ENCODE measurements at places on chromosomes 5 and 9.

- DNase-seq: no peak
These were observed 208.5 kb downstream of the TMEM161B start for GRCh38 chr5:88060194-88060593.

DNA sequence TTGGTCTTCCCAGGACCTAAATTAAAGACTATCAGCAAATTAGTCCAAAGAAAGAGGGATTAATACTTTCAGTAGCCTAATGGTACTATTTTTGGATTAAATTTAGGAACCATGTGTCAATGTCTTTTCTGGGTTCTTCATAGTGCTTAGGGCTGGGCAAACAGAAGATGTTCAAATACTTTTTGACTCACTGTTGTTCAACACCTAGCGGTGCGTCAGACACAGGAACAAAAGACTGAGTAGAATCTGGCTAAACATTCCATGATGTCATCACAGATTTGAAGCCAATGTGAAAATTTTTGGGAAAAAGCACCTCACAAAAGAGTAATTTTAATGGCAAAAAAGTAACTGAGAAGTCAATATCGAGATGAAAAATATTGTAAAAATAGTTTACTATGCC, 544.4 kb downstream of the EFNA5 start:
- DNase-seq: no peak

GRCh38 chr9:127735530-127736185, 564 bp upstream of the TOR2A start:
- DNase-seq: no peak

GRCh38 chr5:179270581-179271427, 74.5 kb downstream of the ADAMTS2 start:
- no peak for DNase-seq

DNA sequence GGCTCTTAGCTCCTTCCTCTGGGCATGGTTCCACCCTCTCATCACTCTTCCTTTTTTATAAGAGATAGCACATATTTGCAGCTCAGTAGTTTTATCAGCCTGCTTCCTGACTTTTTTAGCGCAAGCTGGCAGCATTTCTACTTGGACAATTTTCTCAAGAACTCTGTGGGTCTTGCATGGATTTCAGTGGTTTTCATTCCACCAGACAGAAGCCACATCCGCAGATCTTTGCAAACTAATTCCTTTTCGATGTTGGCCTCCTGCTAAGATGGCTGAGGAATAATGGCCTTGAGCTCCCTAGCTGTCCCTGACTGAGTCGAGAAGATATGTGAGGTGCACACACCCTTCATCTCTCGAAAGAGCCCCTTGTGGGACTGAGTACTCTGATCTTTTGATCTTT, 49.5 kb downstream of the GALNT12 start:
- no peak for DNase-seq

GRCh38 chr5:170181902-170182301, 50.9 kb upstream of the C5orf58 start:
- no peak for DNase-seq

DNA sequence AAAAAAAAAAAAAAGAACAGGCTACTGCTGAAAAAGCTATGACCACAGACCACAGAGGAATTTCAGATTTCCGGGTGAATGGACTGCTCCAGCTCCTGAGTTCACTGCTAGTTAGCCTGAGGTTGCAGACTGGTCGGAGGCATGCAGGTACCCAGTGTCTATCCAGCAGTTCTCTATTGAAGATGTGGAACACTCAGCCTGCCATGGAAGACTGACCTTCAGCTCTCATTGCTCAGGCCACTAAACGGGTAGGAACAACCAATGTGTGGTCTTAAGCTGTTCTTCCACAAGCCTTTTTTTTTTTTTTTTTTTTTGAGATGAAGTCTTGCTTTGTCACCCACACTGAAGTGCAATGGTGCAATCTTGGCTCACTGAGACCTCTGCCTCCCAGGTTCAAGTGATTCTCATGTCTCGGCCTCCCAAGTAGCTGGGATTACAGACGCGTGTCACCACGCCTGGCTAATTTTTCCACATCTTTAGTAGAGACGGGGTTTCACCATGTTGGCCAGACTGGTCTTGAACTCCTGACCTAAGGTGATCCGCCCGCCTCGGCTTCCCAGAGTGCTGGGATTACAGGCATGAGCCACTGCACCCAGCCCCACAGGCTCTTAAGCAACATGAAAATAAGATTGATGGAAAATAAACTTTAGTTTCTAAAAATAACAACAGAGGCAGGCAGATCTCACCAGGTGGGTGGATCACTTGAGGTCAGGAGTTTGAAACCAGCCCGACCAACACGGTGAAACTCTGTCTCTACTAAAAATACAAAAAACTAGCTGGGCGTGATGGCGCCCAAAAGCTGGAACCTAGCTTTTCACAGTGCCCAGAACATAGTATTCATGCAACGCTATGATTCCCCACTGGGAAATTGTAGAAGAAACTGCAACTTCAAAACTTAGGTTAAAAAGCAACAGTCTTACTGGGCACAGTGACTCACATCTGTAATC, 20.0 kb upstream of the NPM1 start:
- no peak for DNase-seq

- peak; percentile 99 for DNase-seq
These were observed 25.9 kb upstream of the UNC5A start for GRCh38 chr5:176784218-176785165.

DNA sequence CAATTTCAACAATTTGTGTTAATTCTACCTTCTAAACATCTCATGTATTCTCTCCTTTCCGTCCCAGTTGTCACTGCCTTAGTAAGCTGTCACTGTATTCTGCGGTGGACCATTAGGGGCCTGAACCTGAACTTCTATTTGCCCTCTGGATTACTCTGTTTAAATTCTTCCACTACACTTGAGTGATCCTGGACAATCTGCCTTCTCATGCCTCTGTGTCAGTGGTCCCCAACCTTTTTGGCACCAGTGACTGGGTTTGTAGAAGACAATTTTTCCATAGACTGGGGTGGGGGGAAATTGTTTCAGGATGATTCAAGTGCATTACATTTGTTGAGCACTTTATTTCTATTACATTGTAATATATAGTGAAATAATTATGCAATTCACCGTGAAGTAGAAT, 1157.6 kb upstream of the SEMA6A start:
- no peak for DNase-seq

DNA sequence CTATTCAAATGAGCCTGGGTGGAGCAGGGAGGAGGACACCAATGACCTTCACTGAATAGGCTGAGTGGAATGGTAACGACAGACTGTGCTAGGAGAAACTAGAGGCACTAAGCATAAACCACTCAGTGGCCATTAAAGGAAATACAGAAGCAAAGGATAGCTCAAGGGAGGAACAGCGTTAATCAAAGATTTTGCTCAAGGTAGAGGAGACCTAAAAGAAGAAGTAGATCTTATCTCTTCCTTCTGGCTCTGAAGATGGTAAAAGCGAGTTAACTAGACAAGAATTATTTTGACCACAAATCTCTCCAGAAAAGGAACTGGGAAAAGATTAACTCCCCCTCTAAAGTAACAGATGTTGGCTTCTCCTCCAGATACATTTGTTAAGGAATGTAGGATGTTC, 299.6 kb downstream of the EPB41L4A start:
- DNase-seq: no peak

DNA sequence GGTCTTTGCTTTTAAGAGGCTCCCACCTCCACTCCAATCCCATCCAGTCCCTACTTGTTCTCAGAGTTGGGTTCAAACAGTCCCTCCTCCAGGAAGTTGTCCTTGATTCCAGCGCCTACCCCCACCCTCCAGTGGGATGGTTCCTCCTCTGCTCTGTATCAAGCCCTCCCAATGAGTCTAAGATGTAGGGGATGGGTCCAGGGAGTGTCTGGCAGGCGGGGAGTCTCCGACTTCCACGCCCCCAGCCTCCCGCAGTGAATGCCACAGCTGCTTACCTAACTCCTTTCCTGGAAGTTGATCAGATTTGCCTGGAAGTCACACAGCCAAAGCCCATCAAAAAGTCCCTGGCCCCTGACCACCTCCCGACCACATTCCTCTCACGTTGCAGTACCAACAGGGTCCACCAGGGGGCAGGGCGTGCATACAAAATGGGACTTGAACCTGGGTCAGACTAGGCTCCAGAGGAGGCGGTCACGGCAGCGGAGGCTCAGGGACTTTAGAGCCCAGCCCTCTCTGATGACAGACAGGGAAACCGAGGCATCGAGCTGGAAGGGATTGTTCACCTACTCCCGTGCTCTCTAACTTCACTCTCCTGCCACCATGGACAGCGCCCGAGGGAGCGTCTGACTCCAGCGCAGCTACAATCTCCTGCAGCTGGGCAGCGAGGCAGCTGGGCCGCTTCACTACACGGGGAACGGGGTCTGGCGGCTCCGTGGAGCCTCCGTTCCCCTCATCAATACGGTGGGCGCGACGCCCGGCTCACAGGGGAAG, 25.0 kb upstream of the TDRD7 start:
- peak; percentile 85 for DNase-seq

- peak; percentile 83 for DNase-seq
These were observed 980 bp downstream of the COL5A1 start for GRCh38 chr9:134642385-134643181.

DNA sequence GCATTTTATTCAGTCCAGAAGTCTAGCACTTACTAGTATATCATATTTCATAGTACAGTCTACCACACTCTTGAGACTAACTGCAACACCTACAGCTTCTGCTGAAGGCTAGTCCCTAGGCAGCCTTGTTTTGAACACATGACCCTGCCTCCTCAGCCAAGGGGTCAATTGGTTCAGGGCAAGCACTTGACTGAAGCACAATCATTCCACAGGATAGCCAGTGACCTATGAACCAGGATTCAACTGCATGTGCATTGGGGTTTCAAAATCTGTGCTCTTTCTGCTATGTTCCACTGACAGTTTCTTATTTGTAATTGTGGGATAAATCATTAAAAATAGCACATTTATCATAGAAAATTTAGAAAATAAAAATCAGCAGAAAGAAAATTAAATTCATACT, 186.8 kb downstream of the TMEM161B start:
- no peak for DNase-seq

- peak; percentile 51 for DNase-seq
These were observed 44.4 kb upstream of the SMAD5 start for GRCh38 chr5:136087961-136088871.

GRCh38 chr5:160269017-160269416, 39.7 kb downstream of the FABP6 start:
- DNase-seq: peak; percentile 53

GRCh38 chr5:142239394-142240159, 85.2 kb downstream of the SPRY4 start:
- peak; percentile 38 for DNase-seq

- DNase-seq: no peak
These were observed 87.1 kb downstream of the ADRB2 start for GRCh38 chr5:148913493-148913892.

- DNase-seq: peak; percentile 89
These were observed 188.8 kb downstream of the FBN2 start for GRCh38 chr5:128349044-128349858.

DNA sequence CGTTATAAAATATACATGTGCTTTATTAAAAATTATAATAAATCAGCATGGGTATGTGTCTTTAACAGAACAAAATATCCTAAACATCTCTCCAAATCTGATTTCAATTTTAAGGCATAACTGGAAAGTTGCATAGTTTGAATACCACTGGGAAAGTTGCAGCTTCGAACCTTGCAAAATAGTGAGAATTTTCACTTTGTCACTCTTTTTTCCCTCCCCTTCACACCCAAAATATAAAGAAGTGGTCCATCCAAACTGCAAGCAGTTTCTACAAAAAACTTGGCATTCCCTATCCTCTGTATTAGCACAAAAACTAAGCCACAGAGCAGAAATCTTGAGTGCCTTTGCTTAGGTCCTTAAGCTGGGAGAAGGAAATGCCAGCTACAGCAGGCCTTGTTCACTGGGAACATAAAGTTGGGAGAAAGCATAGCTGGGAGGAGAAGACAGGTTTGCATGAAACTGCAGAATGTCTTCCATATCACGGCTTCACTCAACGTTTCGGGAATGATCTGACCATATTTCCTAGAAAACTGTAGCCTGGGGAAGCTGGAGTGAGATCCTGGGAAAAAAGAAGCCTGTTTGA, 400.3 kb downstream of the EBF1 start:
- no peak for DNase-seq

DNA sequence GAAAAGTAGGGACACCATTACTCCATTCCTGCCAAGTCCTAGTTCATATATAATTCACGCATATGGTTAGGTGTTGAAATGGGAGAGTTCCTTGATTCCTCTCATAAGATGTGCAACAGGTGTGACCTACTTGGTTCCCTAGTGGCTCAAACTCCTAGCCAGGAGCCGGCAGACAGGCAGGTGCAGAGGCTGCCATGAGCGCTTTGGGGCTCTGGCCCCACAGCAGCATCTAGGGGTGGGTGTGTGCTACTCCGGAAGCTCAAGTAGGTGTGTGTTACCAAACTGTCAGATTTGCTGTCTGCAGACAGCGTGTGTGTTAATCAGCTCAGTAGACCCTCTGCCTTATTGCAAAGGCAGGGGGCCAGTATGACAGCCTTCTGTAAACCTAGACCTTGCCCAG, 1652.4 kb upstream of the ACO1 start:
- no peak for DNase-seq

DNA sequence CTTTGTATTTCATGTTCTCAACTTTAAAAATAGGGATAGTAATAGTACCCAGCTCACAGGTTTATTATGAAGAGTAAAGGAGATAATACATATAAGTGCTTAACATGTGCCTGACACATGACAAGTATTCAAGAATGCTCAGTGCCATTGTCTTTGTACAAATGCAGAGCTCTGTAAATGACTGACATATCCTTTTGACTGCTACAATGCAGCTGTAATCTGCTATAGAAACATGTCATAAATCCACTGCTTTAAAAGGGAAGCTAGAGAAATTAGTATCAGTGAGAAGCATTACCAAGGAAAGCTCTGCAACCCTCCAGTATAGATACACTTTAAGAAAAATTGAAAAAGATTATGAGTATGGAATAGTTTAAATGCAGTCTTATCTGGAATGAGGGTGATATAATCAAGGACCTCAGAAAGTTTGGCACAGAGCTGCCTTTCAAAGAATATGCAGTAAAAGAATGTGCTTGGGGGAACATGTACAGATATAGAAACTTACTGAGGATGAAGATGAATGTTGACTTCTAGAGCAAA, 17.9 kb downstream of the ERAP1 start:
- no peak for DNase-seq

- no peak for DNase-seq
These were observed 354.7 kb upstream of the KIF2A start for GRCh38 chr5:61951295-61951694.

DNA sequence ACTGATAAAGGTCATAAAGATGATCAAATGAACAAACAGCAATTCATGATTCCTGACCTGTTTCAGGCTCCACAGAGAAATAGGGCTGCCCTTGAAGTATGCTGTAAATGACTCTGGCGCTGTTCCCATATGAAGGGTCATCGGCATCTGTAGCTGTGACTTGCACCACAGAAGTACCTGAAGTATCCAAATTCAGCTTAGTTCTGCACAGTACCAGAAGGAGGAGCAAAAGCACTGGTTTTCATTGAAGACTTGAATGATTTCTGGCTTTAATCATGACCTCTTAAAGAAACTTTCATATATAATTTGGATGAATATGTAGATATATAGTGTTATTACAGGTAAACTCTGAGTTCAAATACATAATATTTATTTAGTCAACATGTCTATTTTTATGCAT, 109.1 kb downstream of the CDH10 start:
- no peak for DNase-seq

- no peak for DNase-seq
These were observed 149.9 kb upstream of the KLF4 start for GRCh38 chr9:107639426-107639825.

GRCh38 chr5:89346573-89346972, 463.6 kb upstream of the MEF2C start:
- no peak for DNase-seq

- DNase-seq: no peak
These were observed 151.3 kb downstream of the DAB2IP start for GRCh38 chr9:121802753-121803152.

GRCh38 chr9:128808543-128808942, 9.8 kb upstream of the ENDOG start:
- DNase-seq: no peak

- DNase-seq: no peak
These were observed 33.1 kb downstream of the RAB3C start for GRCh38 chr5:58615972-58616371.
